ENCODE measurements at places on chromosomes 16 and 17. TPM values are rescaled to one million over a fixed set of nuclear protein-coding genes. Genes with fewer than 3 reads are reported as not detected.

GPRC5B gene
- 66.3 TPM for total RNA-seq

CEP295NL gene
- total RNA-seq: 2.3 TPM

TMEM186 gene
- total RNA-seq: 10.3 TPM

PRSS8 gene
- 0.21 TPM for total RNA-seq

GOSR1 gene
- total RNA-seq: 42.7 TPM

KRT33A gene
- not detected for total RNA-seq

CRHR1 gene
- not detected for total RNA-seq

OTOA gene
- total RNA-seq: 0.29 TPM

NPIPA2 gene
- 3.6 TPM for total RNA-seq

LPO gene
- not detected for total RNA-seq

CORO1A gene
- 14.8 TPM for total RNA-seq

MYH3 gene
- 1.9 TPM for total RNA-seq

TBC1D3K gene
- total RNA-seq: not detected

LGALS9 gene
- 32.2 TPM for total RNA-seq

ZNF469 gene
- total RNA-seq: 0.65 TPM

SPATA22 gene
- not detected for total RNA-seq

PERCC1 gene
- total RNA-seq: not detected

CLEC10A gene
- total RNA-seq: 6.6 TPM

ABI3 gene
- total RNA-seq: 12.5 TPM

HASPIN gene
- total RNA-seq: 0.47 TPM

All from left cardiac atrium (tissue), 4 donors.